ENCODE measurements at places on chromosomes 7 and 10.

DNA sequence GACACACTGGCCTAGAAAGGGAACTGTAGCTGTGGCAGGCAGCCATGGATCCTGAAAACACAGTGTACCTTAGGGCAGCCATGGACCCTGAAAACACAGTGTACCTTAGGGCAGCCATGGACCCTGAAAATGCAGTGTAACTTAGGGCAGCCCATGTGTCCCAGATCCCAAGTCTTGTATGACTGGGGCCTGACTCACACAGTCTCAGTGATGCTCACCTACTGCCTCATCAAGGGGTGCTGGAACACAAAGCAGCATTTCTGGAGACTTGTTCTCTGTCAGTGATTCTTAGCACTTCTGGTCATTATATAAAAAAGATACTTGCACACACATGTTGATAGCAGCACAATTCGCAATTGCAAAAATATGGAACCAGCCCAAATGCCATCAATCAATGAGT lies 70.2 kb upstream of the LAMB4 start:
- DNase-seq: no peak

DNA sequence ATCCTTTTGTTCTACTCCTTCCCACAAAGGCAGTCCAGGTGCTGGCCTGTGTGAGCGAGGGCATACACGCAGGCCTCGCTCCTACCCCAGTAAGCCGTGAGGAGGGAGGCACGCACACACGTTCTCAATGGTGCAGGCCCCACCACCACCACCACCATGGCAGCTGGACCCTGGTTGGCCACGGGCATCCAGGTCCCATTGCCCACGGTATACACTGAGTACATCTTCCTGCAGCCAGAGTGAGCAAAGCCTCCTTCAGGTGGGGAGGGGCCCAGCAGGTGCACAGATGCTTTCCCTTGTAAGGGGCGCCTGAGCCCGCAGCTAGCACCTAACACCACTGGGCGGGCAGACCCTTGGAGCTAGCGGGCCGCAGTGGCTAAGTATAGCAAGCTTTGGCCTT lies 373.3 kb upstream of the MKI67 start:
- DNase-seq: no peak

DNA sequence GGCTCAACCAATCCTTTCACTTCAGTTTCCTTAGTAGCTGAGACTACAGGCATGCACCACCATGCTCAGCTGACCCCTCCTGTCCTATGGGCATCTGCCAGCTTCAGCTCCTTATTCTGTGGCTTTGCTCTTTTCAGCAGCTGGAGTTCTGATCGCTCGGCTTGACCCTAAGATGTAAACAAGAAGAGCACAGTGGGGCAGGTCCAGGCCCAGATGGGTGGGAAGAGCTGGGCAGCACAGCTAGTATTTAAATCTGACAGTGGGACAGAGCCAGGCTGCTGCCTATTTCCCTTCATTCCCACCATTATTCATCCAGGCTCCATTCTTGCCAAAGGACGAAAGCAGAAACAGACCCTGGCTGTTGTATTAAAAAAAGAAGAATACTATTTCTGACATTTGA lies 494.9 kb upstream of the PODXL start:
- DNase-seq: no peak

DNA sequence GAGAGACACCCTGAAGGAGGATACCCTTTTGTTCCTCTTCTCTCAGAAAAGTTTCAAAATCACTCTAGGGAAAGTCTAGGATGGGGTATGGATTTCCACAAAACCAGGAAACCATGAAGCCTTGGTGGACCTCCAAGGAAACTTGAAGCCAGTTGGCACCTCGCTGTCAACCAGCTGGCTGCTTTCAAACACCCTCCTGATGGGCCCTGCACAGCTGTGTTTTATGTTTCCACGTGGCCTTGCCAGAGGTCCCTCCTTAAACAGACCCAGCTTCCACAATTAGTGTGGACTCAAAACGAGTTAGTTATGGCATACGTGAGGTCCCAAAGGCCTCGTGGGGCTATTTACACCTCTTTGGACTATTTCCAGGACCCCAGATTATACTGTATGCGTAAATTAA lies 5.9 kb downstream of the PPP1R3A start:
- DNase-seq: no peak

GRCh38 chr10:112131346-112131745 lies 52.2 kb downstream of the GPAM start:
- no peak for DNase-seq

DNA sequence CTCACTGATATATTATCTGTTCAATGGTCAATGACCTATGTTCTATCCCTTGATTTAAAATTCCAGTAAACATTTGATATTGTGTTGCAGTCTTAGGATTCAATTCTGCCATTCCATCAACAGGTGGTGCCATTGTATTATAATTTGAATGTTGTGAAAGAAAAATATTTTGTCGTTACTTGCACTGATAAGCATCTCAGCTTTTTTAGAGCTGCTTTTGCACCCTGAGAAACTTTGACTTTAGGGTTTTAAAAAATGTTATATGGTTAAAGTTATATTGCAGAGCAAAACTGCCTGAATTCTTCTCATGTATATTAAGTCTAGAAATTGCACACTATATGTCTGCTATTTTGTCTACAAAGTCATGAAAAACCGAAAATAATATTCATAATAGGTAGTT lies 18.8 kb upstream of the MINDY3 start:
- peak; percentile 30 for DNase-seq

Measured in D341Med (cell line).